Naive B cell (primary cell): ENCODE measurements at places on chromosomes 3 and 15.

- H3K4me3 ChIP-seq, result no peak overlapping the region
- H3K4me1 ChIP-seq, result no peaks in the 10 kb centered on the region
- H3K36me3 ChIP-seq, result no peaks in the 10 kb centered on the region
- no peak for DNase-seq
Observed at GRCh38 chr3:9125278-9125951, 124.0 kb downstream of the SRGAP3 start.

GRCh38 chr3:72386327-72387000, 461.8 kb downstream of the SHQ1 start:
- DNase-seq, result no peak
- peak overlapping the region; percentile 74 for H3K27ac ChIP-seq
- no peaks in the 10 kb centered on the region for H3K36me3 ChIP-seq
- H3K27me3 ChIP-seq, result no peaks in the 10 kb centered on the region
- H3K4me3 ChIP-seq, result no peak overlapping the region
- H3K4me1 ChIP-seq, result peaks cover 75% of the 10 kb centered on the region

DNA sequence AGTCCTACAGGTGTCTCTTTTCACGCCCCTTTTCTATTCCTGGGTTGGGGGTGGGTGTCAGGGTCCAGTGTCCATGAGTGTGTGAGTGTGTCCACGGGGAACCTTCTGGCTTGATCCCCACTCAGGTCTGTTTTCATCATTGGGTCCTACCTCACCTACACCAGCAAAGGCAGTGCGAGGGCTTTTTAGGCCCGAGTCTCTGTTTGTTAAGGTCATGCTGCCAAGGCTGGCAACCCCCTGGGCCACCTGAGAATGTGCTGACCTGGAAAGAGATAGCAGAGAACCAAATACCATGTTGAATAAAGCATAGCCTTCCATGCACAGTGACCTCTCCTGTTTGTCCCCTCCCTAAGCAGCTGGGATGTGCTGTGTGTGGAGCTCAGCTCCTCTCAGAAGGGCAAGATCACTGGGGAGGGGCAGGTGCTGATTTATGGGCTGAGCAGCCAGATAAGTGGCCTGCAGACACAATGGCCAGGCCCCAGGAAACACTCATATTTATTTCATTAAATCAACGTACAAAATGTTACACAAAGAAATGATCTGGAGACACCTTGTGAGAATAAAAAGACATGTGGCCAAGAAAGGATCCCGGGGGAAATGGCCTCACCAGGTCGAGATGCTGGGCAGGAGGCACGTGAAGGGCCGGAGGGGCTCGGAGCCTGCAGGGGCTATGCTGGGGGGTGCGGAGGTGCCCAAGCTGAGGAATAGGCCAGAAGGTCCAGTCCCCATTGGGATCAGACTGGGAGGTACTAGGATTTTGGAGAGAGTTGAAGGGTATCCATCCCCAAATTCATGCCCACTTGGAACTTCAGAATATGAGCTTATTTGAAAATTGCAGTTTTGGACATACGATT, 36.1 kb downstream of the RAB6B start:
- DNase-seq, result no peak
- H3K4me3 ChIP-seq, result no peak overlapping the region
- H3K27ac ChIP-seq, result no peak overlapping the region
- H3K36me3 ChIP-seq, result no peaks in the 10 kb centered on the region
- H3K27me3 ChIP-seq, result no peaks in the 10 kb centered on the region

- no peak for DNase-seq
- H3K4me1 ChIP-seq, result peaks cover 5% of the 10 kb centered on the region
- no peaks in the 10 kb centered on the region for H3K27me3 ChIP-seq
Observed at GRCh38 chr3:106341586-106342162, 472.9 kb upstream of the CBLB start.

DNA sequence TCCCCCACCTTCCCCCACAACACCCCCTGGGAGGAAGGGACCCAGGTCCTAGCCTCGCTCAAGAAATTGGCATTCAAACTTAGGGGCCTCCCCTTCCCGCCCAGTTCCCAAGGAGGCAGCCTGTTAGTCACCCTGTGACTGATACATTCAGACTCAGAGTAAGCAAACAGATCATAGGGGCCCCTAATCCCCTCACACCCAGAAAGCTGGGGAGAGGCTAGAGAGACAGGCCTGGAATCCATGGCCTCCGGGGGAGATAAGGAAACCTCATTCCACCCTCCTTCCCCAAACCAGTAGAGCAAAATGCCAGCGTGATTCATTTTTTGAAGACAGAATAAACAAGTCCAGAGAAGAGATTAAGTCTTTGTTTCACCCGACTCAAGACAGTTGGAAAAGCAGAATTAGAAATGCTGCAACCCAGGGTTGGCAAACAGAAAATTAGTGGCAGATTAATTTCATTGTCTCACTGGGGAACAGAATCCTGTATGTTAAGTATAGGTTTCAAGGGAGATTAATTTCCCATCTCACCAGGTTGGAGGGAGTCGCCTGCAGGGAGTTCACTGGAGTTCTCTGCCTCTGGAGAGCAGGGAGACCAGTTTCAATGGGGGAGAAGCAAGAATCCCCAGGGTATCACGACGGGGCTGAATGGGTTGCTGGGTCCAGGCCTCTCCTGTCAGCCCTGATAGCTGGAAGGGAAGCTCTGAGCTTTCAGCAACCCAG, 268.3 kb downstream of the UACA start:
- no peak for DNase-seq
- peaks cover 62% of the 10 kb centered on the region for H3K4me1 ChIP-seq
- no peak overlapping the region for H3K27ac ChIP-seq
- no peaks in the 10 kb centered on the region for H3K36me3 ChIP-seq

DNA sequence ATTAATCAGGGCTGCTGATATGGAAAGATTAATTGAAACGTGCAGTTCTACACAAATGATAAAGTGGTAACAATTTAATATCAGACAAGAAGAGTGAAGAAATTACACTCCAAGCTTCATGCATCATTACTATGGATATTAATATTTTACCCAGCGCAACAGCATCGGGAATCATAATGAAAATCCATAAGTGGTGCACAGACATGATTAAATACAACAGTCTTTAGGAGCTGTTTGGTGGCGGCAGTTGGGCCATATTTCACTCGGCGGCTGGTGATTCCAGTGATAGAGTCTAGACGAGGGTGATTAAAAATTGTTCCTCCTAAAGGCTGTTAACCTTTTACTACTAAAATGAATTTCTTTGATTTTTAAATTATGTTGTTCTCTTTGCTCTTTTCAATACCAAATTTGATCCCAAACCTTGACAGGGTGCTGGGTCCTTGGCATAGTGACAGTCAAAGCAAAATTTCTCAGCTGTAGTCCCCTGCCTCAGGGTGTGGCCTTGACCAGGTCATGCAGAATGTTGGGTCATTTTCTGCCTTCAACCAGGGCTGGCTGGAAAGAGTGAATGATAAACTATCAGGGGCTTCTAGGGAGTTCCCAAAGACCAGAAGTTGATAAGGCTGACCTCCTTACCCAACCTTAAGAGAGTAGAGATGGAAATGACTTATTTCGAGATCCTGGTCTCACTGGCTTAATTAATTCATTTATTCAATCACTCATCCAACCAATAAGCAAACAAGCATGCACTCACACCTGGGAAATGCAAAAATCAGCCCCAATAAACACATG, 392.0 kb downstream of the IL20RB start:
- H3K27ac ChIP-seq, result no peak overlapping the region
- H3K36me3 ChIP-seq, result no peaks in the 10 kb centered on the region
- DNase-seq, result no peak
- H3K4me3 ChIP-seq, result no peak overlapping the region
- H3K27me3 ChIP-seq, result no peaks in the 10 kb centered on the region
- H3K4me1 ChIP-seq, result no peaks in the 10 kb centered on the region

DNA sequence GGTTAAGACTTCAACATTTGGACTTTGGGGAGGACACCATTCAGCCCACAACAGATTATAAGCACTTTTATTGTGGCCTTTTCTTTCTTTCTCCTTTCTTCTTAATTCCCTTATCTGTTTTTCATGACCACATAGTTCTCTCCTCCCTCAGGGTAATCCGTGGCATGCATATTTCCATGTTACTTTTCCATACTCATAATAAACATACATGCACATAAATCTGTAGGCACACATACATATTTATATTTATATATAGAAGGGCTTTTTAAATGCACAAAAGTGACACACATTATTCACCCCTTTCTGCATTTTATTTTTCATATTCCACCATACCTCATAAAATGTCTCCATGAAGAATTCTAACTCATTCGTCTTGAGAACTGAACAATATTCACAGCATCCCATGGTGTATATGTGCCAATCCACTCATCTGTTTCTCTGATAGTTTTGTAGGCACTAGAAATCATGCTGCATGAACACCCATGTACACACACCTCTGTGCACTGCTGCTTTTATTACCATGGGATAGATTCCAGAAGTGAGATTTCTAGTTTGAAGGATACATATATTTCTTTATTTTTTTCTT, 38.1 kb upstream of the GADL1 start:
- no peak for DNase-seq
- peaks cover 3% of the 10 kb centered on the region for H3K4me1 ChIP-seq
- no peak overlapping the region for H3K4me3 ChIP-seq
- H3K27me3 ChIP-seq, result no peaks in the 10 kb centered on the region
- no peaks in the 10 kb centered on the region for H3K36me3 ChIP-seq

DNA sequence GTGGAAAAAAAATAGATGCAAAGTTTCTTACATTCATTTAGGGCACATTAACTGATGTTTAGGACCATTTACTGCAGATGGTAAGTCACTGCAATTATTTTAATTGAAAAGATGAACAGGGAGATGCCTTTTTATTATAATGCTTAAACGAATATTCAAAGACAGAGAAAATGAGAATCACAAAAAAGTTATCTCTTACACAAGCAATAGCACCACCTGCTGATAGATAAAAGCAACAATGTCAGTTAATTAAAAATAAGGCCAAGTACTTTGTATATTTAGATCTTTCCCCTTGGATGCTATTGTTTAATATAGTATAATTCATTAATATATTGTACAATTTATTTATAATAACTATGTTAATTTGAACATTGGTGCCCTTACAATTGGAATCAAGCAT, 55.9 kb downstream of the IFT80 start:
- no peak overlapping the region for H3K4me3 ChIP-seq
- H3K36me3 ChIP-seq, result peaks cover 13% of the 10 kb centered on the region
- no peaks in the 10 kb centered on the region for H3K4me1 ChIP-seq
- H3K27ac ChIP-seq, result no peak overlapping the region
- DNase-seq, result no peak

GRCh38 chr15:35843498-35843897, 297.5 kb upstream of the DPH6 start:
- no peak overlapping the region for H3K4me3 ChIP-seq
- no peaks in the 10 kb centered on the region for H3K4me1 ChIP-seq
- no peak overlapping the region for H3K27ac ChIP-seq
- no peaks in the 10 kb centered on the region for H3K27me3 ChIP-seq

DNA sequence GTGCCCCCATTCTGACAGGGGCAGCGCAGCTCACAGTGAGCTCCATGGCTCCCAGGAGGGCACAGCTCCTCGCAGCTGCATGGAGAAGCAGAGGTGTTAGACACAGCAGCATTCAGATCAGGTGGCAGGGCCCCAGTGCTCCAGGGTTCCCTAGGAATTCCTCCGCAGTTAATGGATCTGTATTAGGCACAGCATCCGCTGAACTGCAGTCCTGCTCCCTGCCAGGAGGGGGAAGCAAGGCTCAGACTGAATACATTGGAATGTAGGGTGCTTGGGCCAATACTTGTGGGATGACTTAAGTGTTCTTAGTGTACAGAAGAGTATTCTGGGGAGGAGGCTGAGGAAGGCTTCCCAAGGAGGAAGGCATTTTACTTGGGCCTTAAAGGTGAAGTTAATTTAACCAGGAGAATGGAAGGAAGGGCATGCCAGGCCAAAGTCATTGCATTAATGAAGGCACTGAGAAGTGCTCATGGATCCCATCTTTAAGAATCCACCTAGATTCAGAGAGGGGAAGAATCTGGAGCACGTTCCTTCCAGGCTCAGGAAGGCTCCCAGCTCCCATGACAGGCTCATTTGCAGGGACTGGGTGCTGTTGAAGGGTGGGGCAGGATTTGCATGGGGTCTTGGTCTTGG, 111.6 kb downstream of the RAB11A start:
- H3K4me1 ChIP-seq, result peaks cover 24% of the 10 kb centered on the region
- no peak for DNase-seq
- H3K27ac ChIP-seq, result no peak overlapping the region
- H3K27me3 ChIP-seq, result peaks cover 25% of the 10 kb centered on the region
- H3K4me3 ChIP-seq, result peak overlapping the region; percentile 36

GRCh38 chr3:39903253-39903652, 93.8 kb downstream of the MYRIP start:
- no peaks in the 10 kb centered on the region for H3K4me1 ChIP-seq
- no peak overlapping the region for H3K27ac ChIP-seq
- DNase-seq, result no peak

DNA sequence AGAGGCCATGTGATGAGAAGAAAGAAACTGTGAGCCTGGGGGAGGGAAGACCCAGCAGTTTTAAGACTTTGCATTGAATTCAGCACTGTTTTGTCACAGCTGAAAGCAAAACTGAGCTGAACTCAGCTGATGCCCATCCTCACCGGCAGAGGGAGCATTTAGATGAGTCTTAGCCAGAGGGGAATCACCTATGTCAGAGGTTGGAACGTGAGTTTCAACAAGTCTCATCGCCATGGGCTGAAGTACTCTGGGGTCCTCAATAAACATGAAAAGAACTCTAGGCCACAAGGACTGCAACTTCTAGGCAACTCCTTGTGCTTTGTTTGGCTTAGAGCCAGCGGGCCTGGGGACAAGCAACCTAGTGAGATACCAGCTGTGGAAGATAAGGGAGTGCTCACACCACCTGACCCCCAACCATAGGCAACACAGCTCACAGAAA, 324.5 kb downstream of the TBL1XR1 start:
- peaks cover 21% of the 10 kb centered on the region for H3K36me3 ChIP-seq
- H3K4me3 ChIP-seq, result no peak overlapping the region
- DNase-seq, result peak; percentile 38
- H3K27me3 ChIP-seq, result no peaks in the 10 kb centered on the region
- peaks cover 8% of the 10 kb centered on the region for H3K4me1 ChIP-seq

DNA sequence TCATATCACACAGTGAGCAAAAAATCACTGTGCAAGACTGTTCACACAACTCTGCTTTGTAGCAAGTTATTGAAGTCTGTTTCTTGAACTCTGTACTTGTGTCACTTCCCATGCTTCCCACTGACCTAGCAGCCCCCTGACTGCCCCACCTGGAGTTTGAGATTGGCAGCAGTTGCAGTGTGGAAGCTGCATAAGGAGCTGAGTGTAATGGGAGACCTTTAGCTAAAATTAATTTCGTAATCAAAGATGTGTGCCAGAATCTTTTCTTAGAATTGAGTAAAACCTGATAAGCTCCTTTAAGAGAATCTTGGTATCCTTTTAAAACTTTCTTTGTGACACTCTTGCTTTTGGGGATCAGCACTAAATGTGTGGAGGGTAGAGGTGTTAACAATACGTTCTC, 42.8 kb downstream of the NKIRAS1 start:
- no peaks in the 10 kb centered on the region for H3K27me3 ChIP-seq
- DNase-seq, result no peak
- H3K4me1 ChIP-seq, result peaks cover 48% of the 10 kb centered on the region

- H3K27me3 ChIP-seq, result peaks cover 15% of the 10 kb centered on the region
- H3K36me3 ChIP-seq, result no peaks in the 10 kb centered on the region
- H3K27ac ChIP-seq, result no peak overlapping the region
- H3K4me1 ChIP-seq, result peaks cover 2% of the 10 kb centered on the region
Observed at GRCh38 chr3:171028025-171028778, 1.7 kb upstream of the SLC2A2 start.
